Thoracic aorta (tissue), 2 donors: ENCODE measurements at places on chromosomes 2 and 18. TPM values are rescaled to one million over a fixed set of nuclear protein-coding genes. Genes with fewer than 3 reads are reported as not detected.
A peak's percentile ranks its signal among the peaks of the same experiment; 100 is the strongest.

- no peak overlapping the region for H3K4me3 ChIP-seq
- DNase-seq: no peak
Observed at GRCh38 chr2:160513120-160513519, 19.5 kb upstream of the RBMS1 start.

DNA sequence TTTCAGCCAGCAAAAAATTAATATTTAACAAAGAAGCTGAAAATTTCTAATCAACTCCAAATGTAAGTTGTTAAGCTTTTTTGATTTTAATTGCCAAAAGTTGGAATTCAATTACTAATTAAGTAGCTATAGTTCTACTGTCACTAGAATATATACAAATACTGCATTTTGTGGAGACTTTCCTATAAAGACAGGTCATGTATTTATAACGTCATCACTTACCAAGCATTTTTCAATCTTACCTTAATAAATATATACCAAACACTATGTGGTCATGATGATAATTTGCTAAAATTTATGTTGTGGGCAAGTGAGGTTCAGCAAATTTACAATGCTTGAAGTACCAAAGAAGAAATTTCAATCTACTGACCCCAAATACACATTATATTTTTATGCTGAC lies 24.2 kb upstream of the TMEFF2 start:
- no peaks in the 10 kb centered on the region for H3K4me1 ChIP-seq
- H3K27ac ChIP-seq: no peak overlapping the region
- H3K36me3 ChIP-seq: no peaks in the 10 kb centered on the region
- no peak overlapping the region for H3K4me3 ChIP-seq
- DNase-seq: no peak

GRCh38 chr2:164706522-164706921 lies 85.2 kb upstream of the GRB14 start:
- no peak for DNase-seq
- H3K27ac ChIP-seq: no peak overlapping the region
- H3K4me3 ChIP-seq: no peak overlapping the region
- no peaks in the 10 kb centered on the region for H3K36me3 ChIP-seq

GRCh38 chr2:121529439-121530211 lies 1.1 kb upstream of the RNU4ATAC start:
- peaks cover 45% of the 10 kb centered on the region for H3K4me1 ChIP-seq
- H3K4me3 ChIP-seq: peak overlapping the region; percentile 84
- H3K36me3 ChIP-seq: peaks cover 1% of the 10 kb centered on the region
- DNase-seq: peak; percentile 7

GRCh38 chr2:239940861-239941570 lies 84.1 kb downstream of the NDUFA10 start:
- H3K36me3 ChIP-seq: no peaks in the 10 kb centered on the region
- H3K4me1 ChIP-seq: peaks cover 10% of the 10 kb centered on the region
- H3K27me3 ChIP-seq: no peaks in the 10 kb centered on the region
- H3K4me3 ChIP-seq: no peak overlapping the region

GRCh38 chr2:238162846-238163441 lies 4.2 kb downstream of the ERFE start:
- no peaks in the 10 kb centered on the region for H3K36me3 ChIP-seq
- no peak for DNase-seq
- no peak overlapping the region for H3K27ac ChIP-seq
- no peaks in the 10 kb centered on the region for H3K27me3 ChIP-seq

DNA sequence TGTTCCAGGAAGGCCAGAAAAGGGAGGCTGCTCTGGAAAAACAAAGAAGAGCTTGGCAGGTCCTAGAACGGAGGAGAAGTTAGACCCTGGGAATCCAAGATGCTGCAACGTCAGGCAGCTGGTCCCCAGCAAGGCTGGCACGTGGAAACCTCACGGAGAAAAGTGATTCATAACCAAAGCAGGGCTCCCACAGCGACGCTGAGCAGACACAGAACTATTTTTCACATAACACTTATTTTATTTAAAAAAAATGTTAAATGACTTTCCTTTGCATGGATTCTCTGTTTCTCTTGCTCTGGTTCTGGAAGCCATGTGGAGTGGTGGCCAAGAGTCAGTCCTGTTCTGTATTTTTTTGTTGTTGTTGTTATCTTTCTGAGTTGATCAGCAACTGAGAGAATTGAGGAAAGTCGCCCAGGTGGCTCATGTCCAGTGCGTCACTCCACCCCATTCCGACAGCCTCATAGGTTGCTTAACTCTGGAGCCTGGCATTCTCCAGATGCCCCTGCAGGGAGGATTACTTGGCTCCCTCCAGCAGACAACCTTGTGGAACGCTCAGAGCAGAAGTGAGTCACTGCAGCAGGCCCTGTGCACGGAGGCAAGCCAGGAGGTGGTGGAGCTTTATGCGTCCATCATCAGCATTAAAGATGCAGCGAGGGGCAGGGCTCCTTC lies 229.9 kb upstream of the HDAC4 start:
- no peaks in the 10 kb centered on the region for H3K36me3 ChIP-seq
- no peaks in the 10 kb centered on the region for H3K27me3 ChIP-seq
- peak; percentile 38 for DNase-seq
- peak overlapping the region; percentile 25 for H3K4me3 ChIP-seq
- peak overlapping the region; percentile 46 for H3K27ac ChIP-seq

GRCh38 chr2:231160701-231161100 lies 35.9 kb upstream of the HTR2B start:
- H3K36me3 ChIP-seq: peaks cover under 1% of the 10 kb centered on the region
- H3K4me1 ChIP-seq: peaks cover 46% of the 10 kb centered on the region
- H3K27me3 ChIP-seq: no peaks in the 10 kb centered on the region
- H3K4me3 ChIP-seq: no peak overlapping the region

DNA sequence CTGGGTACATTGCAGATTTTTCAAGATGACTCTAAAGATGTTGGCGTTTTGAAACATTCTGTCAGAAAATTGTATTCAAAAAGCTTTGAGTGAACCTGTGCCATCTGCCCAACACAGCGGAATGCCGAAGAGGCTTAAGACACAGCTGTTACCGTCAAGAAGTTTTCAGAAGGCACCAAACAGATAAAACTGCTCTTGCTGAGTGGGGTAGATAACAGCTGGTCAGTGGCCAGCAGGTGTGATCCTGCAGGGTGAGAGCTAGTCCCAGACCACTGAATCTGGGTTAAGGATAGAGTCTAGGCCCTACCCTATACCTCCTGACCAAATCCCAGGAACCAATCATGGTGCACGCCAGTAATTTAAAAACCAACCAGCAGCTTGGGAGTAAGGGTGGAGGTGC lies 60.5 kb upstream of the B3GNT7 start:
- H3K4me1 ChIP-seq: no peaks in the 10 kb centered on the region
- H3K27ac ChIP-seq: no peak overlapping the region
- H3K36me3 ChIP-seq: peaks cover 25% of the 10 kb centered on the region
- H3K27me3 ChIP-seq: no peaks in the 10 kb centered on the region
- DNase-seq: no peak

- no peak overlapping the region for H3K27ac ChIP-seq
- H3K36me3 ChIP-seq: no peaks in the 10 kb centered on the region
- H3K27me3 ChIP-seq: no peaks in the 10 kb centered on the region
- DNase-seq: no peak
- H3K4me1 ChIP-seq: no peaks in the 10 kb centered on the region
- H3K4me3 ChIP-seq: no peak overlapping the region
Observed at GRCh38 chr18:67476585-67476984, 39.9 kb downstream of the DSEL start.

Gene FBXO15
- total RNA-seq: not detected

Gene EPHA4
- 53.3 TPM for total RNA-seq

Gene SCLY
- total RNA-seq: 33.7 TPM

Gene UGT1A1
- total RNA-seq: not detected

Gene ALPI
- not detected for total RNA-seq

Gene FTCDNL1
- total RNA-seq: 3.4 TPM

Gene INHBB
- total RNA-seq: 19.4 TPM

Gene TMEM247
- total RNA-seq: not detected

Gene VWC2L
- 0.27 TPM for total RNA-seq
